Vagina (tissue), 2 donors: ENCODE measurements at places on chromosomes 12 and 14. TPM values are rescaled to one million over a fixed set of nuclear protein-coding genes. Genes with fewer than 3 reads are reported as not detected.

DNA sequence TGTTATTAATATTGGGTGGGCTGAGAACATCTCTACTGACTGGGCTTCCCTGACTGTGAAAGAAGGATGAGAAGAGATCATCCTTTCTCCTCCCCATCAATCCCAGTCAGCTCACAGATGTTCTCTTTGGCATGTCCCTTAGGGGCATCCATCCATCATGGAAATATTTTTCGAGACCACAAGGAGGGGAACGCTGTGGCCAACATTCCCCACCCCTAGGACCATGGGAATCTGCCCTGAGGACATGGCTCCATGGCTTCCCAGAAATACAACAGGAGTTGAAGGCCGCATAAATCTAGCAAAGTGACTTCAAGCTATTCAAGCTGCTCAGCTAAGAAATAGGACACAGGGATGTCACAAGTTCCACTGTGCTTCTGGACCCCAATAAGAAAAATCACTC lies 456.8 kb downstream of the MED13L start:
- no peaks in the 10 kb centered on the region for H3K36me3 ChIP-seq
- H3K4me1 ChIP-seq, result no peaks in the 10 kb centered on the region
- no peak for DNase-seq

DNA sequence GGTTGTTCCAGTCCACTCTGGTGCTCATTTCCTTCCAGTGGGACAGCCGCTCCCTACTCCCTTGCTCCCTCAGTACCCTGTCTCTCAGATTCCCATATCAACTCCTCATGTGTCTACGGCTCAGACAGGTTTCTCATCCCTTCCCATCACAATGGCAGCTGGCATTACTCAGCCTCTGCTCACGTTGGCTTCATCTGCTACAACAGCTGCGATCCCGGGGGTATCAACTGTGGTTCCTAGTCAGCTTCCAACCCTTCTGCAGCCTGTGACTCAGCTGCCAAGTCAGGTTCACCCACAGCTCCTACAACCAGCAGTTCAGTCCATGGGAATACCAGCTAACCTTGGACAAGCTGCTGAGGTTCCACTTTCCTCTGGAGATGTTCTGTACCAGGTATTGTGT lies 69.9 kb downstream of the RAD52 start:
- no peak for DNase-seq
- no peaks in the 10 kb centered on the region for H3K4me1 ChIP-seq
- H3K36me3 ChIP-seq, result no peaks in the 10 kb centered on the region
- H3K27me3 ChIP-seq, result no peaks in the 10 kb centered on the region

The IAPP gene
- total RNA-seq, result not detected

The MYF6 gene
- total RNA-seq, result not detected
